ENCODE measurements at places on chromosomes 12 and 14. TPM values are rescaled to one million over a fixed set of nuclear protein-coding genes. Genes with fewer than 3 reads are reported as not detected.

DNA sequence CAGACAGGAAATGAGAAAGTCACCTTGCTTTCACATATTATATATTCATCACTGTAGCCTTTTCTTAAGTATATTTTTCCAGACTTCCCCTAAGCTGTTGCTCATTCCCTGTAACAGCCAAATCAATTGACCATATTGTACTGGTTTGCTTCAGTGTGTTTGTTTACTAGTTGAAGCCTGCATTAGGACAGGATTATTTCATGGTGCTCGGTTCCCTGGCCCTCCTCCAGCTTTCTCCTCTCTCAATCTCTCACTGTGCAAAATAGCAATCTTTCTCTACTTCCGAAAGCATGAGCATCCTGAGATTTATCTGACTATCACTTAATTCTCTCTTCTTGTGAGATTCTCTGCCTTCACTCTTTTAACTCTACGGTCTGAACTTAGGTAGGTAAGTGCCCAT lies 2.4 kb downstream of the SLC35F4 start:
- DNase-seq: no peak

WNT1 gene
- polyA plus RNA-seq: not detected

NEMP1 gene
- polyA plus RNA-seq: 2.5 TPM

DNA sequence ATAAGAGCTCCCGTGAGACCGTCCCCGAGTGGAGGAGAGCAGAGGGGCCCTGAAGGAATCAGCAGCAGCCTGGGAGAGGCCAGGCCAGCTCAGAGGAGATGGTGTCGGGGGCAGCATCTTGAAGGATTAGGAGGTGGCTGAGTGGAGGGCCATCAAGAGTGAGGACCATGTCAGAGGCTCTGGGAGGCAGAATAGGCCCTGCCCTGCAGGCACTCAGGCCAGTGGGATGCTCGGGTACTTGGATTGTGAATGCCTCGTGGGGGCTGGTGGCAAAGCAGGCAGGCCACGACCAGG lies 47.7 kb downstream of the IL31 start:
- no peak for DNase-seq

LRTM2 gene
- polyA plus RNA-seq: not detected

MIP gene
- polyA plus RNA-seq: 0.60 TPM

DNA sequence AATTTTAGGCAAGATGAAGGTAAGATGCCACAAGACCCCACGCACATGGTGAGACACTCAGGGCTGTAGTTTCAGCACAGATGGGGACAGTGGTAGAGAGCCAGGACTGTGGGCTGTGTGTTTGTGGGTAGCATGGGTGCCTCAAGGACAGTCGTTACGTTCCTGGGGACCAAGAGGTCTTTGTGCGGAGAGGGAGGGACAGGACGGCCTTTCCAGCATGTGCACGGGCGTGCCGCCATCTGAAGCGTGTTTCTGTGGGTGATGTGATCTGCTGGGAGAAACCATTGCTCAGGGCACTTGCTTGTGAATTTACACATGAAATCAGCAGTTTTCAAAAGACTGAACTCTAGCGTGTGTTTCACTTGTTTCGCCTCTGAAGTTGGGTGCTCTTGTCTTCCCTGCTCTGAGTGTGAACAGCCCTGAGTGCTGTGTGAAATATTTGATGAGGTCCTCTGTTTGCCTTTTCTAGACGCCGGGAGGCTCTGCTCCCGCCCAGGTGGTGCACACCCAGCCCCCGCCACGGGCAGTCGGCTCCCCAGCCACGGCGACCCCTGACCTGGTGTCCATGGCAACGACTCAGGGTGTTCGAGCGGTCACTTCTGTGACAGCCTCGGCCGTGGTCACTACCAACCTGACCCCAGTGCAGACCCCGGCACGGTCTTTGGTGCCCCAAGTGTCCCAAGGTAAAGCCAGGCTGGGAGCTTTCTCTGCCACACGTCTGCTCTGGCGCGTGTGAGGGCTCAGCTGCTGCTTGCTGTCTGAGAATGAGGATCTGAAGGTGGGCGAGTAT lies 82.3 kb downstream of the DDX51 start:
- peak; percentile 68 for DNase-seq

GRCh38 chr14:95722525-95723190 lies 8.7 kb upstream of the TCL1A start:
- no peak for DNase-seq

- no peak for DNase-seq
Observed at GRCh38 chr14:72243309-72244293, 311.4 kb downstream of the RGS6 start.

- DNase-seq: no peak
Observed at GRCh38 chr14:75452324-75452723, 24.5 kb downstream of the JDP2 start.

GRCh38 chr14:105343194-105343593 lies 28.6 kb downstream of the PACS2 start:
- DNase-seq: no peak

- no peak for DNase-seq
Observed at GRCh38 chr14:24888532-24888931, 161.4 kb downstream of the STXBP6 start.

GRCh38 chr14:99780690-99781089 lies 12.5 kb upstream of the EML1 start:
- no peak for DNase-seq

DNA sequence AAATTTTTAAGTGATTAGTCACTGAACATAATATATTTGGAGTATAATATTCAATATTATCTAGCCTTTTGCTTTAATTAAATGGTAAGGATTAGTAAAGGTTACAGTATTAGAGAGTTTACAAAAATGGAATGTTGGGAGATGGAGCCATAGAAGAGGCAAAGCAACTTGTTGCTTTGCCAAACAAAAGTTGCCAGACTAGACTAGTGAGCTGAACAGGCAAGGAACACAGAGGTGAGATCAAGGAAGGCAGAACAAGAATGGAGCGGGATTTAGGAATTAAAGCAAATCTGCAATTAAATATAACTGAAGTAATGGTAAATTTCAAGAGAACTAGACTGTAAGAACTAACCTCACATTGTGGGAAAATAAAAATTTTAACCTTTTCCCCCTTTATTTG lies 5.1 kb downstream of the ARF6 start:
- no peak for DNase-seq

CEP83 gene
- 3.4 TPM for polyA plus RNA-seq

DNA sequence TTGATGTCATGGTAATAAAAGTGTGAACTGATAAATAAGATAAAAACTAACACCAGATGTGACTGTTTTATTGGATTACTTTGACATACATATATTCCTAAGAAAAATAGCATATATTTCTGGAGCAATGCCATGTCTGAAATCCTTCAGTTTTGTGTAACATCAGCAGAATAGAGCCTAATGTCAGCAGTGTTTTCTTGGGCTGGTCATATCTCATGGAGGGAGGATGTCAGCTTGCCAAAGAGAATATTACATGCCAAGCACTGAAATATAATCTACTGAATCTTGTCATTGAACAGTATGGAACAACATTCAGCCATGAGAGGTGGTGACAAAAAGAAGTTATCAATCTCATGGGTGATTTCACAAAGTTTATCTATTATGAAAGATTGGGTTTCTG lies 220.3 kb downstream of the KLHL28 start:
- DNase-seq: no peak

GRCh38 chr12:14239935-14240872 lies 125.3 kb upstream of the ATF7IP start:
- no peak for DNase-seq

MSI1 gene
- polyA plus RNA-seq: not detected

DNA sequence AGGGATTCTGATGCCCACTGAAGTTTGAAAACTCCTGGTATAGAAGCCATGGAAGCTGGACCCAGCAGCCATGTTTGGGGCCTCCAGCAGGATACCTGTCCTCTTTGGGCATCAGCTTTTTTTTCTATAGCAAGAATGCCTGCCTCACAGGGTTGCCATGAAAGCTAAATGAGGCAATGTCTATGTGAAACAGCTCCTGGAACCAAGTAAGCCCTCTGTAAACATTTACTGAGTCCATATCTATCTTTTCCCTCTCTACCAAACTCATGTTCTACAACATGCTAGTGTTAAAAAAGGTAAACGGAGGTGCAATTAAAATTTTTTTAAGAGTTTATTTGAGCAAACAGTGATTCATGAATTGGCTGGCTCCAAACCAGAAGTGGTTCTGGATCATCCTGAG lies 28.6 kb downstream of the FLVCR2 start:
- DNase-seq: no peak

DNA sequence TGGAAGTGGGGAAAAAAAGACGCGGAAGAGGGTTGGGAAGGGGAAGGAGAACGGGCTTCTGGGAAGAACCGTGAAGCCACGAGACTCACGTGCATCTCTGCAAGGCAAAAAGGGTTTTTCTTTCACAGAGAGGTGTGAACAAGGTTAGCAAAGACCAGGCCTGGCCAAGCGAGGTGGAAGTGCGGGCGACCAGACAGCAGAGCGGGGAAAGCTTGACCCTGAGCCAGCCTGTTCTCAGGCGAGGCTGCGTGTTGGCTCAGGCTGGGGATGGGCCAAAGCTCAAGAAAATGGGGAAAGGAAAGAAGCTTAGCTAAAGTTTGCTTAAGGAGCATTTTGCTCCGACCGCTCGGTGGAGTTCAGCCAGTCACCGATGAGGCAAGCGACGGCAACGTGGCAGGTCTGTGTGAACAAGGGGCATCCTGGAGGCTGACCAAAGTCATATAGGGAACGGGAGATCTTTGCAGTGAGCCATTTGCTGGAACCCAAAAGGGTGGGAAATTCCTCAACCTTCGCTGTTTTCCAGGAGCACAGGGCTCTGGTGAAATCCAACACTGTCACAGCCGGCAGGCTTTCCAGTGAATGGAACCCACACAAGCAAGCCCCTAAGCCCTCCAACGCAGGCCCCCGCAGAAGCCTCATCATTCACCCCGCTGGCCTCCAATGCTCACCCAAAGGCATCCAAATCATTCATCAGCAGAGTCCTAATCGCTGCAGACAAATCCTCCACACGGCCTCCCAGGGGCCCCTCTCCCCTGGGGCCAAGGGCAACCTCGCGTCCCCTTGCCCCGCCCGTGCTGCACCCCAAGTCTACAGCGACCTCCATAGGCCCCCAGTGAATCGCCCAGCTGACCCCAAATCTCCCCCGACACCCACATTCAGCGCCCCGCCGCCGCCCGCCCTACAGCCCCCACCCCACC lies 754 bp downstream of the ZNF605 start:
- DNase-seq: peak; percentile 46

HPD gene
- 397 TPM for polyA plus RNA-seq

CYP46A1 gene
- polyA plus RNA-seq: 0.43 TPM

DNA sequence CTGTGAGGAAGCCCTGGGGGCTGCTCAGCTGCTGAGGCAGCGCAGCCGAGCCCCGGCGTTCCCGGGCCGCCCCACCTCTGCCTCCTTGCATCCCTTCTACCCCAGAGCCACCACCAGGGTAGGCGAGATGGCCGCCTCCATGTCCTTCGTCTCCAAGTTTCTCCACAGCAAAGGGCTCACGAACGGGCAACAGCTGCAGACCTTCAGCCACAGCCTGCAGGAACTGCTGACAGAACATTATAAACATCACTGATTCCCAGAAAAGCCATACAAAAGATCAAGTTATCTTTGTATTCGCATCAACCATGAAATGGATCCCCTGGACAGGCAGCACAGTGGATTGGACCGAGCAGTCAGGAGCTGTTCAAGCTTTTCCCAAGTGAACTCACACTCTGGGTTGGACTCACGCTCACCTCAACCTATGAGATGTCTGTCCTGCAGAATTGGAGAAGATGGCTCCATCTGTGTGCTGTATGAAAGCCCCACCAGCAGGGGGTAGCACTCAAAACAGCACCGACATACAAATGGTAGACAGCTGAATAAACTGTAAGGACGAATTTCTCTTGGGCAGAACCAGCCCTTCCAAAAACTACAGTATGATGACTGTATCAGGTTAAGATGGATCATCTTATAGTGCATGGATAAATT lies 19.4 kb upstream of the A2M start:
- DNase-seq: no peak

HOTAIR gene
- not detected for polyA plus RNA-seq

DNA sequence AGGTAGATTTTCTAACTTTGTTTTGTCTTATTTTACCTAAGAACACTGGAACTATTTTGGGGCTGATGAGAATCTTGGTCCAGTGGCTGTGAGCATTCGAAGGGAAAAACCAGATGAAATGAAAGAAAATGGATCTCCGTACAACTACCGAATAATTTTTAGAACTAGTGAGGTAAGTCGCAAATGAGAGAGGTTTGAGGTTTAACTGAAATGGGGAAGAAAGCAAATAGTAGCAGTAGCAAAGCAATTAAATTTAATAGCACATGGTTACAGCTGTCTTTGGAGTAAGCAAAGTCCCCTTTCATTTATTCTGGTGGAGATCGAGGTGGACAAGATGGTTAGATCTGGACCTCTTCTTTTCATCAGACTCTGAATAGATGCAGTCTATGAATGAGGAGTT lies 313.5 kb upstream of the RGS6 start:
- no peak for DNase-seq

DNA sequence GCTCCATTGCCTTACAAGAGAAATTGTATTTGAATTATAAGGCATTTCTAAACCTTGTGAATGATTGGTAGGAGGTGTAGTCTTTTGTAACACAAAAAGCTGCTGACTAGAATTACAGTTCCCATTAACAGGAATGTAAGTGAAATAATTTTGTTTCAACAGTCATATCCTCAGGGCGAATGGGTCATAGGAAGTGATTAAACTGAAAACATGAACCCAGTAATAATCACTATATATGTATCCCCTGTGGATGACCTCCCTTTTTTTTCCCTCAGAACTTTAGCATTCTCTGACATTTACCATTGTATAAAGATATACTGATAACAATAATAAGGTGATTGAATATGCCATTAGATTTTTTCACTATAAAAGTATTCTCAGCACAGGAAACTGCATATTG lies 312.3 kb downstream of the ATP23 start:
- no peak for DNase-seq

TMEM229B gene
- polyA plus RNA-seq: 0.40 TPM

- no peak for DNase-seq
Observed at GRCh38 chr14:39827901-39828655, 395.8 kb upstream of the FBXO33 start.

TMEM30B gene
- polyA plus RNA-seq: 7.4 TPM

GRCh38 chr14:61652526-61653262 lies 42.6 kb upstream of the HIF1A start:
- no peak for DNase-seq

DNA sequence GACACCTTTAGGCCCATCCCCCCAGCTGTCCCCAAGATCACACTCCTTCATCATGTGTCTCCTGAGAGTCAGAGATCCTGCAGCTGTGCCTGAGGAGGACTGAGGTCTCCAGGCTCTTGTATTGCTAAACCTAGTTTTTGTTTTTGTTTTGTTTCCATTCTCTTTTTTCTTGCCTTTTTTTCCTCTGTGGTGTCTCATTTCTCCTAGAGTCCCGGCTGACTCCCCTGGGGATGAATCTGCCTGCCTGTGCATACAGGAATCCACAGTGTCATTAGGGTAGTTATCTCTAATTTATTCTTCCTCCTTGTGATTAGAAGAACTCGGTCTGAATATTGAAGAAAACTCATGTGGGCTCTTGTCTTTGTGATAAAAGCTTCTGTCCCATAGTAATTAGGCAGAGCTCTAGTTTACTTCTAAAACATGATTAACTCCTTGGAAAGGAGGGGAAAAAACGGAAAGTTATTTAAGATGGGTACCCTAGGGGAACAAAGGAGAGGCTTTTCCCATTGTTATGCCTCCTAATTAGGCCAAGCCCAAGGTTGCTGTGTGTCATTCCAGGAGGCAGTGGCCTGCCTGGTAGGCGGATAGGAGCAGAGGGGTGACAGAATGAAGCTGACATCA lies 343.2 kb downstream of the ZFP36L1 start:
- no peak for DNase-seq

Measured in liver (tissue), 10 donors.